ENCODE measurements at places on chromosomes 6 and 20. TPM values are rescaled to one million over a fixed set of nuclear protein-coding genes. Genes with fewer than 3 reads are reported as not detected.

DNA sequence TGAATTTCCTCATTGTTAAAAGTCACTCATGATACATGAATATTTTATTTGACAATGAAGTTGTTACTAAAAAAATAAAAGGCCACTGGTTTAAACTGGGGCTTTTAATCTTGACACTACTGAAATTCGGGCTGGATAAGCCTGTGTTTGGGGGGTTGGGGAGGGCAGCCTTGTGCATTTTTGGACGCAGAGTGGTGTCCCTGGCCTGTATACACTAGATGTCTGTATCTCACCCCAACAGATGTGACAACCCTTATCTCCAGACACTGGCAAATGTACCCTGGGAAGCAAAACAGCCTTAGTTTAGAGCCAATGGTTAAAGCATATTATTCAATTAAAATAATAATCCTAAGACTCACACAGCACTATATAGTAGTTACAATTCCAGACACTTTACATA lies 24.8 kb downstream of the MAN1A1 start:
- H3K36me3 ChIP-seq, result no peaks in the 10 kb centered on the region
- H3K4me1 ChIP-seq, result no peaks in the 10 kb centered on the region
- no peaks in the 10 kb centered on the region for H3K27me3 ChIP-seq
- no peak overlapping the region for H3K27ac ChIP-seq
- H3K4me3 ChIP-seq, result no peak overlapping the region
- no peak for DNase-seq

GRCh38 chr6:28709478-28710349 lies 184.0 kb downstream of the GPX5 start:
- H3K27me3 ChIP-seq, result no peaks in the 10 kb centered on the region
- H3K36me3 ChIP-seq, result no peaks in the 10 kb centered on the region
- H3K4me1 ChIP-seq, result no peaks in the 10 kb centered on the region
- H3K27ac ChIP-seq, result no peak overlapping the region

- H3K27me3 ChIP-seq, result no peaks in the 10 kb centered on the region
- no peak for DNase-seq
- H3K36me3 ChIP-seq, result no peaks in the 10 kb centered on the region
- no peak overlapping the region for H3K27ac ChIP-seq
- no peak overlapping the region for H3K4me3 ChIP-seq
- H3K4me1 ChIP-seq, result peaks cover 36% of the 10 kb centered on the region
These were observed 51.3 kb downstream of the PTPN1 start for GRCh38 chr20:50561379-50562078.

DNA sequence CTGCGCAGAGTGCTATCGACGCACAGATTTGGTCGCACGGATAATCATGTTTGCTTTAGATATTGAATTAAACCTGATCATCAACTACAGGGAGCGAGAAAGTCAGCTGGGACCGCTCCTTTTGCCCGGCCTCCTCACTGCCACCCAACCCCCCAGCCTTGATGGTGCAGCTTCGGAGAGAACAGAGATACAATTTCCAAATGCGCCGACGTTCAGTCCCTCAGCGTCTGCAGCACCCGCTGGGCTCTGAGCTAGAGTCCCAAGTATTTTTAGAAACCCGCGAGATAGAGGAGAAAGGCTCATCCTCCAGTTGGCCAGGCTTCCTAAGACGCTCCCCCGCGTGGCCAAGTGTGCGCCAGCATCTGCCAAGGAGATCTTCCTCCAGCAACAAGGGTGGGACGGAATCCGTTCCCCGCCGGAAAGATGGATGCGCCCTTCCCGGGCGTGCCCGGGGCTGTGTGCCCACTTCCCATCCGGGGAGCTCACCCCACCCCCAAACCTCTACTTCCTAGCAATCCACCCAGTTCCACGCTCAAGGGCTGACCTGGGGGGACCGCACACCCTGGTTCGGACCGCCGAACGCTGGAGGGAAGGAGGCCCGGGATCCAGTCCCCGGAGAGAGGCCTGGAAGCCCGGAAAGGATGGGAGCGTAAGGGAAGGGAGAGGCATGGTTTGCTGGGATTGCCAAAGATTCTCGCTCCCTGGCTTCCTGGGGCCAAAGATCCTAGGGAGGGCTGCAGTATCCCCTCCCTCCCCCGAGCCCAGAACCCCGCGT lies 4.1 kb downstream of the NKX2-2 start:
- H3K36me3 ChIP-seq, result no peaks in the 10 kb centered on the region
- no peak for DNase-seq
- H3K27ac ChIP-seq, result no peak overlapping the region

- no peaks in the 10 kb centered on the region for H3K36me3 ChIP-seq
- H3K4me1 ChIP-seq, result peaks cover 5% of the 10 kb centered on the region
- no peak overlapping the region for H3K4me3 ChIP-seq
- DNase-seq, result no peak
These were observed 155.5 kb downstream of the GJA1 start for GRCh38 chr6:121590916-121591315.

DNA sequence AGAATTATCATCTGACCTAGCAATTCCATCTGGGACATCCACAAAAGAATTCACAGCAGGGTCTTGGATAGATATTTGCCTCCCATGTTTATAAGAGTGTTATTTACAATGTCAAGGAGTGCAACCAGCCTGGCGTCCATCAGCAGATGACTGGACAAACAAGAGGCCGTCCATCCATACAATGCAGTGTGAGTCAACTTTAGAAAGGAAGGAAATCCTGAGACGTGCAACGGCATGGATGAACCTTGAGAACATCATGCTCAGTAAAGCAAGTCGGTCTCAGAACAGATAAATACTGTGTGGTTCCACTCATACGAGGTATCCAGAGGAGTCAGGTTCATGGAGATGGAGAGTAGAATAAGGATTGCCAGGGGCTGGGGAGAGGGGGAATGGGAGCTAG lies 46.4 kb downstream of the FOXF2 start:
- no peaks in the 10 kb centered on the region for H3K27me3 ChIP-seq
- H3K27ac ChIP-seq, result no peak overlapping the region
- no peak for DNase-seq
- no peak overlapping the region for H3K4me3 ChIP-seq

The CST5 gene
- total RNA-seq, result not detected

- H3K27ac ChIP-seq, result no peak overlapping the region
- H3K27me3 ChIP-seq, result no peaks in the 10 kb centered on the region
- no peaks in the 10 kb centered on the region for H3K36me3 ChIP-seq
- peaks cover 8% of the 10 kb centered on the region for H3K4me1 ChIP-seq
- DNase-seq, result no peak
- H3K4me3 ChIP-seq, result no peak overlapping the region
These were observed 29.9 kb upstream of the PRDM1 start for GRCh38 chr6:106056060-106056745.

- H3K4me1 ChIP-seq, result no peaks in the 10 kb centered on the region
- H3K27me3 ChIP-seq, result no peaks in the 10 kb centered on the region
- no peak overlapping the region for H3K27ac ChIP-seq
- no peak for DNase-seq
These were observed 33.5 kb downstream of the DLL1 start for GRCh38 chr6:170257376-170257775.

DNA sequence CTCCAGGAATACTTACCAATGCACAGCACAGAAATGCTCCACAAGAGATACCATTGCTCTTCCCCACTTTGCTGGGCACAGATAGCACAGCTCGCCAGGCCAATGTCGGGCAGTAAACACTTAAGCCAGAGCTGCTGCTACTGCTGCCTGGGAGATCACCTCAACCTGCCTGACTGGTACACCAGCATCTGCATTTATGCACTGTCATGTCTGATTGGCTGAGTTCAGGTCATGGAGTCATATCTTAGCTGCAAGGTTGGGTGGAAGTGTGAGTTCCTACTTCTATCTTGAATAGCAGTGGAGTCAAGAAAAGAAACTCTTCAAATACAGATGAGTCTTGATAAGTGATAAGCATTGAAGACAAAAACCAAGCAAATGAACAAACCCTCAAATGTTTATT lies 10.9 kb upstream of the ADGRF4 start:
- H3K4me3 ChIP-seq, result no peak overlapping the region
- no peak overlapping the region for H3K27ac ChIP-seq
- H3K4me1 ChIP-seq, result no peaks in the 10 kb centered on the region
- no peak for DNase-seq
- no peaks in the 10 kb centered on the region for H3K36me3 ChIP-seq

GRCh38 chr20:50111120-50111828 lies 1.7 kb downstream of the UBE2V1 start:
- no peak overlapping the region for H3K4me3 ChIP-seq
- DNase-seq, result no peak
- H3K4me1 ChIP-seq, result peaks cover 52% of the 10 kb centered on the region
- peak overlapping the region; percentile 97 for H3K27ac ChIP-seq
- no peaks in the 10 kb centered on the region for H3K36me3 ChIP-seq

DNA sequence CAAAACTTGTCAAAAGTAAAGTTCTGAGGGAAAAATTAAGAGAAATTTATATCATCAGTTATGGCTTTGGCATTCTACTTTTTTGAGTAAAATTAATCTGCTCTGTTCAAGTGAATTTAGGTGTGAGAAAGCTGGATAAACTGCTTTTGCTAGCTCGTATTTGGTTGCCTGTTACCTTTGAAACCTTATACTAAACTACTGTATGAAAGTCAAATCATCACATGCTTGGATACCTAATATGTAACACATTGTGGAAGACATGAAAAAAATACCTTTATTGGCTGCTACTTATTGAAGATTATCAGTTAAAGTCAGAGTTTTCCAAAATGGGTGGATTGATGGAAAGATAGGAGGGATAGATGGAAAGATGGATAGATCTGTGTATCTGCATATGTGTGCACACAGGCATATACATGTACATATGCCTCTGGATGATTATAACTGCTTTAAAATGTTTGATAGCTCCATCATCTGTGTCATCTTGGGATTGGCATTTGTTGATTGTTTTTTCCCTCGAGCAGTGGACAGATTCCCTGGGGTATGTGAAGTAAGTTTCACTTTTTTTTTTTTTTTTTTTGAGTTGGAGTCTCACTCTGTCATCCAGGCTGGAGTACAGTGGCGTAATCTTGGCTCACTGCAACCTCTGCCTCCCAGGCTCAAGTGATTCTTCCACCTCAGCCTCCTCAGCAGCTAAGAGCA lies 24.3 kb downstream of the SCAF8 start:
- no peaks in the 10 kb centered on the region for H3K27me3 ChIP-seq
- H3K4me3 ChIP-seq, result no peak overlapping the region
- DNase-seq, result no peak
- peaks cover 12% of the 10 kb centered on the region for H3K4me1 ChIP-seq
- no peaks in the 10 kb centered on the region for H3K36me3 ChIP-seq

- peaks cover 6% of the 10 kb centered on the region for H3K4me1 ChIP-seq
- H3K27me3 ChIP-seq, result no peaks in the 10 kb centered on the region
- H3K36me3 ChIP-seq, result no peaks in the 10 kb centered on the region
- no peak overlapping the region for H3K4me3 ChIP-seq
These were observed 173.7 kb upstream of the ZNF217 start for GRCh38 chr20:53767206-53767930.

The EIF2S2 gene
- total RNA-seq, result 50.5 TPM

The HSPA1L gene
- 4.1 TPM for total RNA-seq

GRCh38 chr20:36478137-36478905 lies 63.0 kb upstream of the MYL9 start:
- peaks cover 57% of the 10 kb centered on the region for H3K4me1 ChIP-seq
- DNase-seq, result no peak
- no peak overlapping the region for H3K4me3 ChIP-seq
- no peak overlapping the region for H3K27ac ChIP-seq

The ECT2L gene
- total RNA-seq, result 0.11 TPM

GRCh38 chr20:47789764-47790579 lies 4.7 kb upstream of the SULF2 start:
- peaks cover 8% of the 10 kb centered on the region for H3K4me1 ChIP-seq
- H3K27ac ChIP-seq, result no peak overlapping the region
- no peaks in the 10 kb centered on the region for H3K27me3 ChIP-seq
- H3K36me3 ChIP-seq, result no peaks in the 10 kb centered on the region
- no peak for DNase-seq

GRCh38 chr20:52129611-52130010 lies 62.0 kb downstream of the ZFP64 start:
- no peak overlapping the region for H3K27ac ChIP-seq
- no peak for DNase-seq
- H3K4me3 ChIP-seq, result no peak overlapping the region
- H3K4me1 ChIP-seq, result no peaks in the 10 kb centered on the region
- H3K36me3 ChIP-seq, result no peaks in the 10 kb centered on the region
- H3K27me3 ChIP-seq, result no peaks in the 10 kb centered on the region

GRCh38 chr6:150409576-150410066 lies 40.8 kb downstream of the IYD start:
- peaks cover 43% of the 10 kb centered on the region for H3K4me1 ChIP-seq
- no peaks in the 10 kb centered on the region for H3K27me3 ChIP-seq
- peak overlapping the region; percentile 47 for H3K27ac ChIP-seq
- H3K36me3 ChIP-seq, result no peaks in the 10 kb centered on the region
- no peak overlapping the region for H3K4me3 ChIP-seq

GRCh38 chr6:135750081-135750480 lies 101.4 kb upstream of the PDE7B start:
- no peaks in the 10 kb centered on the region for H3K36me3 ChIP-seq
- no peak for DNase-seq
- H3K4me3 ChIP-seq, result no peak overlapping the region
- H3K27ac ChIP-seq, result no peak overlapping the region
- H3K4me1 ChIP-seq, result no peaks in the 10 kb centered on the region
- H3K27me3 ChIP-seq, result no peaks in the 10 kb centered on the region

DNA sequence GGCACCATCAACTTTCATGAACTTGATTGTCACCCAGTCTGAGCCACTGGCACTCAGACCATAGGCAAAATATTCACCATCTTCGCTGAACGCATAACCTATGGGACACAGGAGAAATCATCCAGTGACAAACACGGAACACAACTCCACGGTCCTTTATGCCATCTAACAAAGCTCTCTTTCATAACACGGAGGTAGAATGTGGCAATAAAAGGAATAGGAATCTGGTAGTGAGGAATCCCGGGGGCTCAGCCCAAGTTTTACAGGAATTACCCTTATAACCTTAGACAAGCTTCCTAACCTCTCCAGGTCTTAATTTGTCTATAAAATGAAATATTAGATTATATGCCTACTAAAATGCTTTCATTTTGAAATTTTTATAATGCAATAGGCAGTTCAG lies 29.4 kb downstream of the PREP start:
- no peaks in the 10 kb centered on the region for H3K27me3 ChIP-seq
- no peak for DNase-seq
- no peaks in the 10 kb centered on the region for H3K4me1 ChIP-seq
- H3K4me3 ChIP-seq, result no peak overlapping the region
- H3K36me3 ChIP-seq, result peaks cover 14% of the 10 kb centered on the region
- no peak overlapping the region for H3K27ac ChIP-seq

- DNase-seq, result no peak
- H3K27ac ChIP-seq, result no peak overlapping the region
- H3K27me3 ChIP-seq, result no peaks in the 10 kb centered on the region
- H3K4me3 ChIP-seq, result no peak overlapping the region
- no peaks in the 10 kb centered on the region for H3K36me3 ChIP-seq
- no peaks in the 10 kb centered on the region for H3K4me1 ChIP-seq
These were observed 156.1 kb downstream of the ADAT2 start for GRCh38 chr6:143294265-143294860.

The RSPO3 gene
- 13.9 TPM for total RNA-seq

The AFG1L gene
- 6.7 TPM for total RNA-seq

The HSPA12B gene
- 19.4 TPM for total RNA-seq

The GJA10 gene
- not detected for total RNA-seq

- H3K27ac ChIP-seq, result no peak overlapping the region
- no peaks in the 10 kb centered on the region for H3K27me3 ChIP-seq
- DNase-seq, result no peak
- no peak overlapping the region for H3K4me3 ChIP-seq
- H3K36me3 ChIP-seq, result peaks cover 9% of the 10 kb centered on the region
- no peaks in the 10 kb centered on the region for H3K4me1 ChIP-seq
These were observed 7.6 kb downstream of the GSS start for GRCh38 chr20:34948030-34948429.

GRCh38 chr20:62979876-62980373 lies 26.8 kb downstream of the BHLHE23 start:
- DNase-seq, result no peak
- peaks cover 1% of the 10 kb centered on the region for H3K27me3 ChIP-seq
- H3K27ac ChIP-seq, result no peak overlapping the region
- no peaks in the 10 kb centered on the region for H3K36me3 ChIP-seq
